CD4-positive, alpha-beta T cell treated with Interleukin-10 for 1 hour (primary cell): ENCODE measurements at places on chromosomes 11 and 22.

DNA sequence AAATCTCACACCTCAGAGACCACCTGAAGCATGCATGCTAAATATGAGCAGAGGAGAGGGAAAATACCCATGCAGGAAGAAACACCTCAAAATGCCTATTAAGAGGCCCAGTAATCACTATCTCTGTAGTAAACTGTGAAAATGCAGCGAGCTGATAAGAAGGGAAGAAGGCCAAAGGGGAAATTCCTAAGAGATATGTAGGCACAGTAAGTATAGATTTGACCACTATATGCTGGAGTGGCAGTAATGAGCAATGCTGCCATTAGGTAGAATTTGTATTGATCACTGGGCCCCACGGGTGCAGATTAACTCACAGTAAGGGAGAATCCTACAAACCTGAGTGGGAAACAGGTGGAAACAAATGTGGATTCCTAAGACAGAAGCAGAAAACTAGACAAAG is 1813.1 kb upstream of the RAG2 start:
- no peak for DNase-seq

DNA sequence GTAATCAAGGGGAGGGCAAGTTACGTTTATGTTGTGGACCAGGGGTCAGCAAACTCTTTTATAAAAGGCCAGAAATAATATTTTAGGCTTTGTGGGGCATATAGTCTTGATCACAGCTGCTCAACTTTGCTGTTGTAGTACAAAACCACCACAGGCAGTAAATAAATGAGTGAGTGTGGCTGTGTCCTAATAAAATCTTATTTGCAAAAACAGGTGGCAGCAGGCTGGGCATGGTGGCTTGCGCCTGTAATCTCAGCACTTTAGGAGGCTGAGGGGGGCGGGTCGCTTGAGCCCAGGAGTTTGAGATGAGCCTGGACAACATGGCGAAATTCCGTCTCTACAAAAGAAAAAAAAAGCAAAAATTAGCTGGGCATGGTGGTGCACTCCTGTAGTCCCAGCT is 57.9 kb upstream of the NUP160 start:
- no peak for DNase-seq

DNA sequence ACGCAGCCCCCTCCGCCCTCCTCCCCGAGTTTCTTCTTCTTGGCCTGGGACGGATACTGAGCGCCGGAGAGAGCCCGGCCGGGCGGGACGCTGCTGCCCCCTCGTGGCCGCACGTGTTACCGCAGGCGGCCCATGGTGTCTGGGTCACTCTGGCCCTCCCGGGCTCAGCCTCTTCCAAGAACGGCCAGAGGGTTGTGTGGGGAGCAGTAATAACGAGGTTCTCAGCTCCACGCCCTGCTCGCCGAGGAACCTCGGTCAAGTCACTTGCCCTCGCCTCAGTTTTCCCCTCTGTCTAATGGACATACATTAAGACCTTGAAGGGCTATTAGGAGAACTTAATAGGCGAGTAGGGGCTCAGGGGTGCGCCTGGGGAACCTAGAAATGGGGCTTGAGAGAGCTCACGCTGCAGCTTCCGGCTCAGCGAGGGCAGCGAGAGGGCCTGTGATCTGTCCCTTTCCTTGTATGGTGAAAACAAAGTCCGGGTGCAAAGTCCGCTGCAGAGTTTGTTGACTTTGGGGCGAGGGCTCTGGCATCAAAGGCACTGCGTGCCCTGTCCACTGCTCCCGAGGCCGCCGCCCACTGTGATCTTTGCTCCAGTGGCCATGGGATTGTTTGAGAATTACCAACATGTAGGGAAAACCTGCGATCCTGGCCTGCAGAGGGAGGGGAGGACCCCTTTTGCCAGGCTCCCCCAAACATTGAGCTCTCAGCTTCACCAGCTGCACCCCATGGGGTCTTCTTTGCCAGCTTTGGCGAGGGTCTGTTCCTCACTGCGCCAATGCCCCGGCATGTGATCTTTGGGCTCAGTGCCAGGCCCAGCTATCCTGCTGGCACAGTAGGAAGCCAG is 14.4 kb upstream of the LRP5 start:
- DNase-seq = peak; percentile 77

DNA sequence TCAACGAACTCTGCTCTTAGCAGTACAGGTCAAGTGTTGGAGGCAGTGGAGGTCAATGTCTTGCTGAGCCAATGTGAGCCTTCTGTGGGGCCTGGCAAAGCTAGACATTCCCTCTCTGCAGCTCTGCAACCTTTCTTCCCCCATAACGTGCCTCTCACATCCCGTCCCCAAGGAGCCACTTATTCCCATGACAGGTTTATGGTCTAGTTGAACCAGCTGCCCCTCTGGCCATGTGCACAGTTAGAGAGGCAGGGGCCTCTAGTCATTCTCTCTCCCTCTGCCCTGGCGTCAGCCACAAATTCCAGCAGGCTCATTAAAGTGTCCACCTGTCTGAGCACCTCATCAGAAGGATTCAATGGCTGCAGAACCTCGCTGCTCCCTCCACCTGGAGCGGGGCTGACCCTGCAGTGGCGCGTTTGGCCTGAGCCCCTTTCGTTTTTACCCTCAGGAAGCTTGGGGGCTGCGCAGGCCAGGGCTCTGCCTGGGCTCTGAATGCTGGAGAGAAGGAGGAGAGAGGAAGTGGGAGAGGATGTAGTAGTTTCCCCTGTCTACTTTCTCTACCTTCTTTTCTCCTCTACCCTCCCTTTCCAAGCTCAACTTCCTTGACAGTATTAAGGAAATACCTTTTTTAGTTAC is 302.1 kb upstream of the B3GAT1 start:
- no peak for DNase-seq

DNA sequence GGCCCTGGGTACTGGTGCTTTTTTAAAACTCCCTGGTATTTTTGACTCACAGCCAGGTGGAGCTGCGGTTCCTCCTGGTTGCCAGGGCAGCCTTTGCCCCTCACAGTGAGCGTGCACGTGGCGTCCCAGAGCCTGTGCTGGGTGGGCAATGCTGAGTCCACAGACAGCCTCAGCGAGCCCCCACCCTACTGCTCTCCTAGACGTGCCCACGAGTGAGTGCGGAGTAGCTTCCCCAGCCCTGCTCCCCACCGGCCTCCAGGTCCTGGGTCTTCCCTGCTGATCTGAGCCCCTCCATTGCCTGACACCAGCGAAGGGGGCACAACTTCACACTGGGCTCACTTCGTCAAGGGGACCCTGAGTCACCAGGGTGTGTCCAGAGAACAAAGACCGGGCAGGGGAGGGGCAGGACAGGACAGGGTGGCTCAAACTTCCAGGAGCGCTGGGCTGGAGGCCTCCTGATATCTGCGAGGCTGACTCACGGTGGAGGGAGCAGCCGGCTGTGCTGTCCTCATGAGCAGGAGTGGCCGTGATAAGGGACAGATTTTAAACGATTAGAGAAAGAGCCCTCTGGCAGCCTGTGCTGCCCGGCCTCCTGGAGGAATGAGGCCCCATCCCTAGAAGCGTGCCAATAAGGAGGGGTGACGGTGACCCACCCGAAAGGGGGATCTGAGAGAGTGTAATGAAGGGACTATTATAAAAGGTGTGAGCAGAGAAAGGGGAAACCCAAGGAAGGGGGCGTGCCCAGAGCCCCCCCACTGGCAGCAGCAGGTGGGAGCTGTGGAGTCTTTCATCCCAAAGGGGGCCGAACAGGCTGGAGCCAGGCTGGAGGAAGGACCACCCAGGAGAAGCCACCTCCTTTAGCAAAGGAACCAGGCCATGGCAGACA is 129.3 kb upstream of the FGF3 start:
- no peak for DNase-seq

GRCh38 chr11:134050541-134051383 is 18.1 kb upstream of the JAM3 start:
- DNase-seq = peak; percentile 77
